ENCODE measurements at places on chromosomes 5 and 9. TPM values are rescaled to one million over a fixed set of nuclear protein-coding genes. Genes with fewer than 3 reads are reported as not detected.
A peak's percentile ranks its signal among the peaks of the same experiment; 100 is the strongest.

DNA sequence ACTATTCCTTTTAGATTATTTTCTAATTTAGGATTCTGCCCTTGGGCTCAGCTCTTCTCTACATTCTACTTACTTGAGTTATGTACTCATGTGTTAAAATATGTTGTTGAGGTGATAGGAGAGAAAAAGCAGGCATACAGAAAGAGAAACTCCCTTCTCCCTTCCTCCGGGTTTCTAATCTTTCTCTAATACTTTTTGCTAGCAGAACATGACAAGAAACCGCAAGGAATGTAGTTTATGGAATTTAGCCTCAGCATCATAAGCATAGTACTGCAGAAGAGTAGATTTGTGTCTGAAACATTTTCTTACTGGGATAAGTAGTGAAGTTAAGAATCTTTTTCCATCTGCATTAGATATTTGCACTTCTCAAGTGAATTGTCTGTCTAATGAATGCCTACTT, 139.5 kb upstream of the CYLC2 start:
- DNase-seq, result no peak
- H3K27ac ChIP-seq, result no peak overlapping the region
- no peaks in the 10 kb centered on the region for H3K27me3 ChIP-seq
- no peaks in the 10 kb centered on the region for H3K36me3 ChIP-seq
- no peak overlapping the region for H3K4me3 ChIP-seq

DNA sequence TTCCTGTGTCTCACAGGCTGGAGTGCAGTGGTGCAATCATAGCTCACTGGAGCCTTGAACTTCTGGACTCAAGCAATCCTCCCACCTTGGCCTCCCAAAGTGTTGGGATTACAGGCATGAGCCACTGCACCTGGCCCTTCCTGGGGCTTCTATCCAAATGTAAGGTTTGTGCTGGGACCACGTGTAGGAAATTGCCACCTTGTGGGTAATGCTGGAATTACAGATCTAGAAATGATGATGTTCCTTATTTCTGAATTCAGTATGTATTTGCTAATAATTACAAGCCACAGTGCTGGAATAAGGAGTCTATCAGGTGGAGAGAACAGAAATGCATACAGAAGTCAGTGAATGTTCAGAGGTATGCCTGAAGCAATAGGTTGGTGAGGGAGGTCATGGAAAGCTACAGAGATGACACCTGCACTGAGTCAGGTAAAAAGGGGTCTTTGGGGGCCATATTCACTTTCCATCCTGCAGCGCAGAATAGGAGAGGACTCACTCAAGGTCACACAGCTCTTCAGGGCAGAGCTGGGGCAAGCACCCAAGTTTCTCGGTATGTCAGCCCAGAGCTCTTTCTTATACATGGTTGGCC, 8.8 kb upstream of the IGFBPL1 start:
- no peaks in the 10 kb centered on the region for H3K36me3 ChIP-seq
- no peaks in the 10 kb centered on the region for H3K27me3 ChIP-seq
- peak; percentile 13 for DNase-seq
- H3K4me1 ChIP-seq, result no peaks in the 10 kb centered on the region

GRCh38 chr9:89317282-89317681, 1.0 kb upstream of the SECISBP2 start:
- H3K36me3 ChIP-seq, result peaks cover 4% of the 10 kb centered on the region
- H3K4me3 ChIP-seq, result peak overlapping the region; percentile 71
- peak overlapping the region; percentile 99 for H3K27ac ChIP-seq
- H3K4me1 ChIP-seq, result peaks cover 10% of the 10 kb centered on the region
- no peaks in the 10 kb centered on the region for H3K27me3 ChIP-seq
- no peak for DNase-seq

GRCh38 chr5:163456029-163456589, 3.8 kb downstream of the NUDCD2 start:
- H3K36me3 ChIP-seq, result no peaks in the 10 kb centered on the region
- no peak for DNase-seq
- no peak overlapping the region for H3K27ac ChIP-seq
- H3K4me1 ChIP-seq, result peaks cover 4% of the 10 kb centered on the region

DNA sequence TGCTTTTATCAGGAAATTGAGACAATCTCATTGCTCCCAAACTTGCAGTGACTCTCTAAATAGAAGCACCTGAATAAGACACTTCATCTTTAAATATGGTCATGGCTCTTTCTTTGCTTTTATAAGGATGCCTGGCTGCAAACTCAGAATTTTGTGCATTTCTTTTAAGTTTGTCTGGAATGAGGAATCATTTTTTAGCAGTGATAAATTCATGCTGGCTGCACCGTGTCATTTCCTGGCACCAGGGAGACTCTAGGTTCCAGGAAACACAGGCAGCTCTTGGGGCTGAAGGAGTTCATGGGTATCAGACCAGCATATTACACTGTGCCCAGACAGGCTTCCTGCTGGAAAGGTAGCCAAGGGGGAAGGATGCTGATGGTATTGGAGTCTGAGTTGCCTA, 109.9 kb downstream of the NUDT12 start:
- H3K4me1 ChIP-seq, result no peaks in the 10 kb centered on the region
- no peaks in the 10 kb centered on the region for H3K27me3 ChIP-seq
- no peaks in the 10 kb centered on the region for H3K36me3 ChIP-seq
- H3K27ac ChIP-seq, result no peak overlapping the region
- DNase-seq, result no peak

- no peaks in the 10 kb centered on the region for H3K36me3 ChIP-seq
- H3K4me3 ChIP-seq, result no peak overlapping the region
- H3K4me1 ChIP-seq, result no peaks in the 10 kb centered on the region
These were observed 45.5 kb upstream of the HMGCS1 start for GRCh38 chr5:43358726-43359125.

DNA sequence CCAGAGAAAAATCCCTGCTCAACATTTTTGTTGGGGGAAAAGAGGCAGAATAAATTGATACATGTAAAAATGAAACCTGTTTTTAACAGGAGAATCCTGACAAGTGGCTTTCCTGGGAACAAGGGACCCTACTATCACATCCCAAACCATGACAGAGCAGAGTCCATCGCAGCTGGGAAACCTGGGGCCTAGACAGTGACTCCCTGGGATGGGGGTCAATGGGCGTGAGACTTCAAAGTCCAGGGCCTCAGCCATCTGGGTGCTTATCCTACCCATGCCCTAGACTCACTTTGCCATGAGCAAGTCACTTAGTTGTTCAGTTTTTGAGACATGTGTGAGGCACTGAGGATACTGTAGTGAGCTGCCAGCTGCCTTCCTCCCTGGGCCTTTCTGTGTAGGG, 5.7 kb downstream of the TCOF1 start:
- peaks cover 8% of the 10 kb centered on the region for H3K4me1 ChIP-seq
- no peak overlapping the region for H3K27ac ChIP-seq
- H3K4me3 ChIP-seq, result no peak overlapping the region

DNA sequence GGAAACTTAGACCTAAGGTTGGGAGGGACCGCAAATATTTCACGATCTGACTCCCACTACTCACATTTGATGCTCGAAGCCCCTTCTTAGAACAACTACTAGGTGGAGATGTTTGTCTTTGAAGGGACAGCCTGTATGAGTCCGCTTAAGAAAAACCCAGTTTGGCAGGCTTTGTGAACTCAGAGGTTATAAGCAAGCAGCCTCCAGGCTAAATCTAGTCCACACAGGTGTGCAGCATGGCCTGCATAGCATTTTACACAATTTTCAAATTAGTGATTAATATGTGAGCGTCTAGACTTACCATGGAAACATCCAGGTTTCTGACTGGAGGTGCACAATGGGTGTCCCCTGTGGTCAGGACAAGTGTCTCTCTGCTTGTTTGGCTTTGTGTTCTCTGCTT, 127.1 kb downstream of the KIF4B start:
- DNase-seq, result no peak
- H3K36me3 ChIP-seq, result no peaks in the 10 kb centered on the region
- no peak overlapping the region for H3K4me3 ChIP-seq
- no peaks in the 10 kb centered on the region for H3K4me1 ChIP-seq

DNA sequence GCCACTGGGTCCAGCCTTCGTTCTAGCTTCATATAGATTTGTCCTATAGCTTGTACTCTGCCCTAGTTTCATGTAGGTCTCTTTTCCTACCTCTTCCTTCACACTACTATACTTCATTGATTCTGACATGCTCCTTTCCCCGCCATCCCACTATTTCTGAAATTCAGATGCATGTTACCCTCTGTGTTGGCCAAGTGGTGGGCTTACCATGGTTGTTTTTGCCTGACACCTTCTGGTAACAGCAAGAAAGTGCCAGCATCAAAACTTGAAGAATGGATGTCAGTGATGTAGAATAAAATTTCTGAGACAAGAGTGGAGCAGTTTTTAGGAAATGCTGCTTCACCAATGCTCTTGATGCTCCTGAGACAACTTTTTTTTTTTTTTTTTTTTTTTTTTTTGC, 19.5 kb upstream of the SERINC5 start:
- H3K27me3 ChIP-seq, result no peaks in the 10 kb centered on the region
- H3K4me1 ChIP-seq, result no peaks in the 10 kb centered on the region
- H3K27ac ChIP-seq, result no peak overlapping the region
- DNase-seq, result no peak
- H3K4me3 ChIP-seq, result no peak overlapping the region

DNA sequence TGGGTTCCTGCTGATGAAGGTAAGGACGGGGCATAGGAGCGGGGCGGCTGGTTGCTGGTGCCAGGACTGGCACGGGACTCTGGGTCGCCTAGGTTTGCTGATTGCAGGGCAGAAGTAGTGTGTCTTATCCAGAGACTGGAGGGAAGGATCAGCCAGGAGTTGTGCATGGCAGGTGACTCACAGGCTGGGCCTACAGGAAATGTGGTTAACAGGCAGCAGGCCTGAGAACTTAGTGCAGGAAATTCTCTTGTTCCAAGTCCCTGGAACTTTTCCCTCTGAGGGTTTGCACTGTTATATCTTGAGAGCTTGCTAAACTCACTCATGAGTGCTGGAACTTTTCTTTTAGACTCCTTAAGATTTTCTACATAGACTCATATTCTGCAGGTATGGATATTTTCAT, 95.1 kb downstream of the ANXA2R start:
- peaks cover 10% of the 10 kb centered on the region for H3K4me1 ChIP-seq
- no peak overlapping the region for H3K27ac ChIP-seq
- no peak overlapping the region for H3K4me3 ChIP-seq
- no peaks in the 10 kb centered on the region for H3K36me3 ChIP-seq

- no peak overlapping the region for H3K4me3 ChIP-seq
- H3K4me1 ChIP-seq, result no peaks in the 10 kb centered on the region
- no peaks in the 10 kb centered on the region for H3K36me3 ChIP-seq
- H3K27ac ChIP-seq, result no peak overlapping the region
- DNase-seq, result no peak
- no peaks in the 10 kb centered on the region for H3K27me3 ChIP-seq
These were observed 180.6 kb downstream of the CWC27 start for GRCh38 chr5:64949331-64949730.

- no peaks in the 10 kb centered on the region for H3K36me3 ChIP-seq
- H3K27me3 ChIP-seq, result no peaks in the 10 kb centered on the region
- no peaks in the 10 kb centered on the region for H3K4me1 ChIP-seq
These were observed 21.0 kb downstream of the NIPBL start for GRCh38 chr5:36897616-36898015.

- DNase-seq, result no peak
- H3K27ac ChIP-seq, result no peak overlapping the region
- no peaks in the 10 kb centered on the region for H3K4me1 ChIP-seq
- H3K27me3 ChIP-seq, result no peaks in the 10 kb centered on the region
- no peak overlapping the region for H3K4me3 ChIP-seq
These were observed 58.0 kb downstream of the GRAMD2B start for GRCh38 chr5:126481243-126481642.

GRCh38 chr5:54234304-54234933, 76.0 kb downstream of the ARL15 start:
- no peak for DNase-seq
- H3K36me3 ChIP-seq, result no peaks in the 10 kb centered on the region
- H3K4me1 ChIP-seq, result no peaks in the 10 kb centered on the region
- H3K4me3 ChIP-seq, result no peak overlapping the region
- H3K27me3 ChIP-seq, result no peaks in the 10 kb centered on the region
- no peak overlapping the region for H3K27ac ChIP-seq

- no peak overlapping the region for H3K27ac ChIP-seq
- DNase-seq, result no peak
- H3K4me1 ChIP-seq, result no peaks in the 10 kb centered on the region
These were observed 11.6 kb downstream of the SCAI start for GRCh38 chr9:125131778-125132177.

DNA sequence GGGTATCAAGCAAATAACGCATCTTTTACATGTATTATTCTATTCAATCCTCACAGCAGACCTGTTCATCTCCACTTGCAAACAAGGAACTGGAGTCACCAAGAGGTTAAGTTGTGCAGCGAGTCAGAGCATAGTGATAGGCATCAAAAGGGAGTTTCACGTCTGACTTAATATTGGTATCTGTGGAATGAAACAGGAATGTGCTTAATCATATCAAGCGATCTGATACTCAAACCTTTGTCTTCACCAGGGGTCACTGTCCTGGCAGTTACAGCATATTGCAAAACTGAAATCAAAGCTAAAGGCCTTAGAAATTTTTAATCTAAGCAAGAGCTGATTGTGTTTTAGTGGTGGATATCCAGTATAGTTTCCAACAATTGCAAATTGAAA, 271.6 kb downstream of the PLK2 start:
- H3K4me1 ChIP-seq, result no peaks in the 10 kb centered on the region
- DNase-seq, result no peak
- no peak overlapping the region for H3K4me3 ChIP-seq
- no peak overlapping the region for H3K27ac ChIP-seq

GRCh38 chr9:7130266-7130820, 372.6 kb downstream of the KDM4C start:
- H3K27me3 ChIP-seq, result no peaks in the 10 kb centered on the region
- no peak for DNase-seq
- no peak overlapping the region for H3K4me3 ChIP-seq
- H3K36me3 ChIP-seq, result no peaks in the 10 kb centered on the region

DNA sequence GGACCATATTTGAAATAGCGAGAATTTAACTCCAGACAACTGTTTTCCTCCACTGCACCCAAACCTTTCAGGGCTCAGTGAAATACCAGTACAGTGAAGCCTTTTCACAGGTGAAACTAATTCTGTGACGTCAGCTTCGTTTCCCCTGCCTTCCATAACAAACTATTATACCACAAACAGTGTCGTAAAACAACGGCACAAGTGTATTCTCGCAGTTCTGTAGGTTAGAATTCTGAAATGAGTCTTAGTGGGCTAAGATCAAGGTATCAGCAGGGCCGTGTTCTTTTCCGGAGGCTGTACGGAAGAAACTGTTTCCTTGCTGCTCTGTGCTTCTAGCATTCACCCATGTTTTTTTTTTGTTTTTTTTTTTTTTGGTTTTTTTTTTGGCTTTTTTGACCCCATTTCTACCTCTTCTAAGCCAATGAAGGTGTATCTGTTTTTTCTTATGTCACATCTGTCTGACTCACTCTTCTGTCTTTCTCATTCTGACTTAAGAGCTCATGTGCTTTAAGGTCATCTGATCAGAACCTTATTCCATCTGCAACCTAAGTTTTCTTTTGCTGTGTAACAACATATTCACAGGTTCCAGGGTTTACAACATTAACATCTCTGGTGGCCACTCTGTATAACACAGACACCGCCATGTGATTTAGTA, 20.1 kb downstream of the ISOC1 start:
- H3K4me1 ChIP-seq, result no peaks in the 10 kb centered on the region
- H3K4me3 ChIP-seq, result no peak overlapping the region
- no peak overlapping the region for H3K27ac ChIP-seq
- no peaks in the 10 kb centered on the region for H3K27me3 ChIP-seq
- H3K36me3 ChIP-seq, result no peaks in the 10 kb centered on the region

- H3K27me3 ChIP-seq, result no peaks in the 10 kb centered on the region
- no peaks in the 10 kb centered on the region for H3K36me3 ChIP-seq
- no peak overlapping the region for H3K4me3 ChIP-seq
- H3K27ac ChIP-seq, result no peak overlapping the region
- no peaks in the 10 kb centered on the region for H3K4me1 ChIP-seq
- no peak for DNase-seq
These were observed 69.5 kb downstream of the GRIA1 start for GRCh38 chr5:153559926-153560325.

ZDHHC12 gene
- 129 TPM for total RNA-seq

TRPM3 gene
- total RNA-seq, result 0.35 TPM

ANKRD31 gene
- total RNA-seq, result 0.05 TPM

MARCOL gene
- not detected for total RNA-seq

LCN9 gene
- total RNA-seq, result not detected

REEP2 gene
- 3.2 TPM for total RNA-seq
